ENCODE measurements at places on chromosomes 11 and 22. TPM values are rescaled to one million over a fixed set of nuclear protein-coding genes. Genes with fewer than 3 reads are reported as not detected.

Gene OR51B5
- 0.41 TPM for polyA plus RNA-seq

Gene TMEM45B
- 2.2 TPM for polyA plus RNA-seq

GRCh38 chr11:46597609-46598219, 3.9 kb upstream of the AMBRA1 start:
- DNase-seq, result no peak

Gene ELMOD1
- polyA plus RNA-seq, result 7.7 TPM

DNA sequence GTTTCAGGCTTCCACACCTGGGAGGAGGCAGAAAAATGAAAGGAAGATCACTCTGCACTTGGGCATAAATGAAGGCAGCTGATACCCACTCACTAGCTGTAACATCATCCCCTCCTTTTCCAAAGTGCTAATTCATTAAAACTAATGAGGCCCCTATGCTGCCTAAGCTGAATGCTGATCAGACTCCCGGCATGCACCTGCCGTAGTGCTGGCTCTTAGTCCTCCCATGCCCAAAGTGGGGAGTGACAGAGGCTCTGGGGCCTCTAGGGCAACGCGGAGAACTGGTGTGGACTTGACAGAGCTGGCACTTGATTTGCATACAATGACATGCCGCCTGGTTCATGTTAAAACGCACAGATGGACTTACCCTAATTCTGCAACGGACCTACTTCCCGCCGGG, 96.5 kb upstream of the NCAM1 start:
- DNase-seq, result no peak

GRCh38 chr22:19394274-19395050, 37.1 kb downstream of the HIRA start:
- no peak for DNase-seq

Gene UBQLN3
- polyA plus RNA-seq, result not detected

DNA sequence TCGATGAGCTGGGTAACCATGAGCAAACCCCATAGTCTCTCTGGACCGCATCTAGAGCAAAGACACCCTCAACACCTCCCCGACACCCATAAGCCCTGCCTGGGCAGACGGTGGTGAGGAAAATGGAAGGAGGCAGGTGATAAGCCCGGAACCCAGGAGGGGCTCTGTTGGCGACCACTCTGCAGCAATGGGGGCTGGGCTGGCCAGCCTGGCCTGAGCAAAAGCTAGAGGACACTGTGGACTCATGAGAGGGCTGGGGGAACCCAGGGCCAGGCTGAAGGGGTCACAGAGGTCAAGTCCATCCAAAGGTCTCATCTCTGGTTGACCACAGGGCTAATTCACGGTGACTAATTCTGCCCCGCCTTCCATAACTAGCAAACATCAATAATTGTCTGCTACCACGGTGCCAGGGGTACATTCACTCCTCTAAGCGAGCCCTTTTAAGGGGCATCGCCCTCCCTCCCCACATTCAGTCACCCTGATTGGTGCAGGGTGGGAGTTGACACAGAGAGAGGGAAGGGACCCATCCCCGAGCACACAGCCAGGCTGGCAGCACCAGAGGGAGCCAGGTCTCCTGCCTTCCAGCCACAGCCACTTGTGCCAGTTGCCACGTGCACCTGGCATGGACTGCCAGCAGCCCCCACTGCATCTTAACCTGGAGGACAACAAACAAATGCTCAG, 4.0 kb downstream of the PYGM start:
- DNase-seq, result no peak

GRCh38 chr22:27239520-27239919, 562.0 kb downstream of the MN1 start:
- DNase-seq, result no peak

DNA sequence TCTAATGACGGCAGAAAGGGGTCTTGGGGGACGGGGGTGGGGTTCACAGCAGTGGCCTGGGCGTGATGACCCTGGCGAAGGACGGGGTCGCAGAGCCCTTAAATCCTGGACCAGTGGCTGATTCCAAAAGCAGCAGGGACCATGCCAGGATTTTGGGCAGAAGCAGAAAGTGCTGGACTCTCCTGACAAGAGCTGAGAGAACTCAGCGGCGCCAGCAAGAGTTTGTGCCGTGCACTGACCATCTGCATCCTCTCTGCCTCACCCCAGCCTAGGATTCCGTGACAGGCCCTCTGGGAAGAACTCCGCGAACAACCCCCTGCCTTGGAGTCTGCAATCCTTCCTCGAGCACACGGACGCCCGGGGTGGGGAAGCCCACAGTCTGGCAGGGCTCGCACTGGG, 644 bp upstream of the NDUFV1 start:
- peak; percentile 83 for DNase-seq

DNA sequence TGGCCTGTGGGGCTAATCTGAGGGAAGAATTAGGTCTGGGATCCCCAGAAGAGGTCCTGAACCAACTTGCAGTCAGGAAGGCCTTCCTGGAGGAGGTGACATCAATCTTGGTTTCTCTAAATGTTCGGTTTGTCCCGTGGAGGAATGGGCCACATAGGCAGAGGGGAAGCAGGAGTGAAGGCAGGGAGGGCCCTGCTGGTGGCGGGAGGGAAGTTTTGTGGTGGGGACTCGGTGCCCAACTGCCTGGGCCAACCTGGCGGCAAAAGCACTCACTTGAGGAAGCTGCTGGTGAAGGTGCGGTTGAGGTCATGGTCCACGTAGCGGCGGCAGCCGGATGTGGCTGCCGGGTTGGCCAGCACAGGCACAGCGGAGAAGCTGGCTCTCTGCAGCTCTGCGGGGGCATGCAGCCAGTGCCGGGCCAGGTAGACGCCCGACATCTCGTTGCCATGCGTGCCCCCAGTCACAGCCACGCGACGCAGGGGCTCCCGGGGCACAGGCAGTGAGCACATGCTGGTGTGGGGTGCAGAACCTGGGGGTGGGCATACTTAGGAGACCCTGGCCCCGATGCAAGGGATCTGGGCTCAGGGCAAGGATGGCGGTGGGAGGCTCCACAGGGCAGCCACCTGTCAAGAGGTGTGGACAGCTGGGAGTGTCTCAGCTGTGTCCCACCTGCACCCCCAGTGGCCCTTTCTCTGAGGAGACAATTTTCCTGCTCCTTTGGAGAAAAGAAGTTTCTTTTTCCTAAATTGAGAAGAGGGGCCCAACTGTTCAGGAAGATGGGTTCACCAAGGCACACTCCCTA, 3.8 kb downstream of the ACY3 start:
- DNase-seq, result no peak

Gene FUT4
- 8.1 TPM for polyA plus RNA-seq

GRCh38 chr11:130528298-130529261, 80.1 kb downstream of the ADAMTS15 start:
- no peak for DNase-seq

- no peak for DNase-seq
These were observed 15.7 kb downstream of the MYO18B start for GRCh38 chr22:25757686-25758085.

Gene SLC22A9
- 0.07 TPM for polyA plus RNA-seq

GRCh38 chr11:57536947-57537619, at the start of gene SMTNL1:
Gene SMTNL1 (plus strand): TSS chr11:57537595. CDS start chr11:57542643, 5,048 bp downstream.
- no peak for DNase-seq

GRCh38 chr11:61080986-61081590, 21.2 kb upstream of the CD5 start:
- no peak for DNase-seq

DNA sequence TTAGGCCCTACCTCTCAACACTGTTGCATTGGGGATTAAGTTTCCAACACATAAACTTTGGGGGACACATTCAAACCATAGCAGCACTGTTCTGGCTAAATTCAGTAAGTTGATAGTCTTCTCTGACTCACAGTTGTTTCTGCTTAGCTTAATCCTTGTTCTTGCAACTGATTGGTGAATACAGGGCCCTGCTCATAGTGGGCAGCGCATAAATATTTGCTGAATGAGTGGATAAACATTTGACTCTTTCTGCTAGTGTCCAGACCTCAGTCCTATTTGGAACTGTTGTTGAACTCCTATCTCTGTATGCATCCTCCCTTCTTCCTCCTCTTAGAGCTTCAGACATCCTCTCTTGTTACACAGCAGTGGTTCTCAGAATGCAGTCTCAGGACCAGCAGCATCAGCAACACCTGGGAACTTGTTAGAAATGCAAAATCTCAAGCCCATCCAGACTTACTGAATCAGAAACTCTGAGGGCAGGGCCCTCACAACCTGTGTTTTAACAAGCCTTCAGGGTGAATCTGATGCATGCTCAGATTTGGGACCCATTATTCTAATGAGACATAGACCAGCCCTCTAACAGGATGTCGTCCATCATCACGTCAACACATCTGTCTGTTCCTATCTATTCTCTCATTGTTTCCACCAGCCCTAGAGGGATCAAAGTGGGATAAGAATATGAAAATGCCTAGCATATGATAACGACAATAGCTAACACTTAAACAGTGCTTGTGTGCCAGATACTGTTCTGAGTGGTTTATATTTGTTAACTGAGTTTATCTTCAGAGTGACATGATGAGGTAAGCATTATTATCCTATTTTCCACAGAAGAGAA, 22.3 kb downstream of the SPON1 start:
- no peak for DNase-seq

GRCh38 chr22:25202290-25202921, 2.7 kb downstream of the CRYBB3 start:
- DNase-seq, result peak; percentile 52

GRCh38 chr22:50476868-50477267, 2.0 kb upstream of the SBF1 start:
- no peak for DNase-seq

Gene SLC43A3
- 41.0 TPM for polyA plus RNA-seq

Gene INPP5J
- 2.8 TPM for polyA plus RNA-seq

Gene POU2F3
- polyA plus RNA-seq, result 0.63 TPM

DNA sequence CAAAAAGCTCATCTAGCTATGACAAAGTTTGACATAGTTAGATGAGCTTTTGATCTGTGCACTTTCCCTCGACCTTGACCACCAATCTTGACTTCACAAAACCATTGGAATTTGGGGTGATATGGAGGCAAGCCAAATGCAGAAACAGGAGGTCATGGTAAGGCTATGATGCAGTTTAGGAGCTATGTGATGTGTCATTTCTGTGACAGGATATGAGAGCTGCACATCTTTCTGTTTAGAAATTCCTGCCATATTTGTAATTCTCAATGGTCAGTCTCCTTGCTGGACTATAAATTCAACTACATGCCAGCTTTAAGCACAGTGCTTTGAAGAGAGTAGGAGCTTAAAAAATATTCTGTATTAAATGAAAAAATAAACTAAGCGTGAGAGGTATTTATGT, 12.9 kb downstream of the OR51B6 start:
- DNase-seq, result no peak

- no peak for DNase-seq
These were observed 44.0 kb upstream of the SLC1A2 start for GRCh38 chr11:35463331-35463751.

DNA sequence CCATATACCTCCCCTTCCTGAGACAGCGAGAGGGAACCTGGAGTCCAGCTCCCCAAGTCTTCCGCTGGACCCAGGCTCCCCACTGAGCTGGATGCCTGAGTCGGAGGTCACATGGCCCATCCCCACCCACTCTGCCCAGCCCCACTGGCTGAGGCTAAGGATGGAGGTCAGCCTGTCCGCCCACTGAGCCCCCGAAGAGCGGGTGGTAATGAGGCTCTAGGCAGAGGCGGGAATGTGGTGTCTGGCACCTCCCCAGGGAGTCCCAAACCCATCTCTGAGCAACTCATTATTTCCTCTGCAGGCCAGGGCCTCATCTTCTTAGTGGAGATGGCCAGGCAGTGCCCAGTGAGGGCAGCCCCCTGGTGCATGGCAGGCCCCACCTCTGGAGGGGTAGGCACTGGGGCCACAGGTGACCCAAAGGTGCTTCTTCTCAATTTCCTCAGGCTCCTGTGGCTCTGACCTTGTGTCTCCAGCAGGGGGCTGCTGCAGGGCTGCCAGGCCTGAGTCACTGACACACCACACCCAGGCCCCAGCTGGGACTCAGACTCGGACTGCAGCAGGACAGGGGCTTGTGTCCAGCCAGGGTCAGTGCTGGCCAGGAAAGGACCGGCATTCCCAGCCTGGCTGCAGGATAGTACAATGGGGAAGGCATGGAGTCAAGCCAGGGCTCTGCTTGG, 10.2 kb upstream of the PDE2A start:
- no peak for DNase-seq

Gene BRSK2
- polyA plus RNA-seq, result 1.0 TPM

GRCh38 chr11:44377121-44377520, 67.2 kb upstream of the ALX4 start:
- no peak for DNase-seq

GRCh38 chr11:68956142-68956541, 24.6 kb downstream of the MRGPRD start:
- DNase-seq, result no peak

DNA sequence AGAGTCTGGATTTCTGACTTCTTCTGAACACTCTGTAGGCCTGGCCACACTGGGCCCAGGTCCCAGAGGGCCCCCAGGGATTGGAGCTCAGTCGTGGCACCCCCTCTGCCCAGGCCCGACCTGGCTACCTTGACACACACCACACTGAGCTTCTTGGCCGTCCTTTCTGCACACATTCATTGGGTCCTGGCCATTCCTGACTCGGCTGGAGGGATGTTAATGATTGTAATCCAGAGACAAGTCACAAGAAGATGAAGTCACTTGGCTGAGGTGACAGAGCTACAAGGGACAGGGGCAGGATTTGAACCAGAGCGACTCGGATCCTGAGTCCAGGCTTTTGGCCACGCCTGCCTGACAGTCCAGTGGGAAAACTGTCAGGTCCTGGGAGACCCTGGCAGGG, 23.9 kb upstream of the PDGFB start:
- no peak for DNase-seq

Gene RFPL1
- polyA plus RNA-seq, result 0.41 TPM

DNA sequence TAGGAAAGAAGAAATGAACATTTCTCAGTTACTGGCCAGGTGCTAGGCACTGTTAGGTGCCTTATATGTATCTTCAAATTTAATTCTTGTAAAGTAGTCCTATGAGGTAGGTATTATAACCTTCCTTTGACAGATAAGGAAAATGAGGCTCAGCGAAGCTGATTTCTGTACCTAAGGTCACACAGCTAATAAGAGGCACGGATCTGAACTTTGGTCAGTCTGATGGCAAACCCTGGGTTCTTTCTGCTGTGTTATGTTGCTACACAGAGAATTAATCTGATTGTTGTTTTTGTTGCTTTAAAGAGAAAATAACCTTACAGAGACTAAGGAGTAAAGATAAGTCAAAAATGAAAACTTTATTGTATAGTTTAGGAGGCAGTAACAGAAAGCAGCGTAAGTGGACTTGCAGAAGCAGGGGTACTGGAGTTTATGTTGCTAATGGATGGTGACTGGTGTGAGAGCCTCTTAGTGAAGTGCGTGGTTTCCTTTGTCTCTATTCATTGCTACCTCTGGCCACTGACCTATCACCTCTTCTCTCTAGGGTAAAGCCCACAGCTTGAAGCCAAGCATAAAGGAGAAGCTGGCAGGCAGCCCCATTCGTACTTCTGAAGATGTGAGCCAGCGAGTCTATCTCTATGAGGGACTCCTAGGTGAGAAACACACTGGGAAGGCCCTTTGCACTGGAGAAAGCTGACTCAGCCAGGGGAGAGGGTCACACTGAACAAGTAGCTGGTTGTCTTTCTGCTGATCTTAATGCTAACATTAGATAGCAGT, 38.3 kb downstream of the MADD start:
- no peak for DNase-seq

Data from left lung (tissue), 14 donors.